ENCODE measurements at places on chromosomes 6 and 20.

GRCh38 chr6:119311514-119312142, 37.9 kb downstream of the MAN1A1 start:
- DNase-seq, result no peak

DNA sequence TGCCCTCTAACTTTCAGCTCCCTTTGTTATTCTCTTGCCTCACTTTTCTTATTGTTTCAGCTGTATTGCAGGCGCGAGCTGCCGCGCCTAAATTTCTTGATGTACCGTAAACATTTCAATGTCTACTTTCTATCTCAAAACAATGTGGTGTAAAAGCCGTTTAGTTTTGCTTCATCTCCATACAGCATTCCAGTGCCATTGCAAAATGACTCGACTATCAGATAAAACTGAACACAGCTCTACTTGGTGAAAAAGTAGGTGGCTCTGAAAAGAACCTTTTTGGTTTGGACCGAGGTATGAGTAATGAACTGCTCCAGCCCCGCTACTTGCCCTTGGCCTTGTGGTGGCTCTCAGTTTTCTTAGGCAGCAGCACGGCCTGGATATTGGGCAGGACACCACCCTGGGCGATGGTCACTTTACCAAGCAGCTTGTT, 74.6 kb downstream of the OR2B2 start:
- no peak for DNase-seq

DNA sequence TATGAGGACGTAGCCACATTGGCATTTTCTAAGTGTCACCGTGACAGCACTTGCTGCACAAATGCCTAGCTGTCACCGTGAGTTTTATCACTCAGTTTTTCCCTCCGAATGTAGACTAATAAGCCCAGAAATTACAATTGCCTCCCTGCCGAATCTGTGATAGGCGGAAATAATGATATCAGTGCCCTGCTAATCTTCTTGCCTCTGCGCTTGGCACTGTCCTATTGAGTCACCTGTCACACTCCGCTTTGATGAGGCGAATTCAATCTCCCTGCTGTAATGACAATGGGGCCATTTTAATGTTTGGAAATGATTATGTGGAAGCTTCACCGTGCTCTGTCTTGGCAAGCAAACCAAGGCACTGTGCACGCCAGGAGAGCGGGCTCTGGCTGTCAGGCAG, 112.8 kb downstream of the LINC00237 start:
- DNase-seq, result peak; percentile 35

- DNase-seq, result no peak
Observed at GRCh38 chr20:20369250-20370093, 1.6 kb downstream of the INSM1 start.

- no peak for DNase-seq
Observed at GRCh38 chr6:125926711-125927110, 29.9 kb upstream of the HINT3 start.
